ENCODE measurements at places on chromosomes 3 and 15.

GRCh38 chr3:39433642-39434041 is 27.1 kb downstream of the RPSA start:
- DNase-seq: no peak

DNA sequence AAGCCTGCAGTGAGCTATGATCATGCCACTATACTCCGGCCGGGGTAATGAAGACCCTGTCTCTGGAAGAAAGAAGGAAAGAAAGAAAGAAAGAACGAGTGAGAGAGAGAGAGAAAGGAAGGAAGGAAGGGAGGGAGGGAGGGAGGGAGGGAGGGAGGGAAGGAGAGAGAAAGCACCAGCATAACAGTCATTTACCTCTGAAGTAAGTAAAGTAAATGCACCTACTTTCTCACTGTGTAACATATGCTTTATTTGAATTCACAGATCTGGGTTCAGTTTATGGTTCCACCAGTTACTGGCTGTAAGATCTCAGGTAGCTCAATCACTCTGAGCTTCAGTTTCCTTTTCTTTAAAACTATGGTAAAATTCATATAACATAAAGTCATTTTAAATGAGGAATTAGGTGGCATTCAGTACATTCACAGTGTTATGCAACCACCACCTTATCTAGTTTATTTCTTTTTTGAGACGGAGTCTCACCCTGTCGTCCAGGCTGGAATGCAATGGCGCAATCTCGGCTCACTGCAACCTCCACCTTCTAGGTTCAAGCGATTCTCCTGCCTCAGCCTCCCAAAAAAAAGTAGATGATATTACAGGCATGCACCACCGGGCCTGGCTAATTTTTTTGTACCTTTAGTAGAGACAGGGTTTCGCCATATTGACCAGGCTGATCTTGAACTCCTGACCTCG is 16.1 kb upstream of the RAD54L2 start:
- no peak for DNase-seq

DNA sequence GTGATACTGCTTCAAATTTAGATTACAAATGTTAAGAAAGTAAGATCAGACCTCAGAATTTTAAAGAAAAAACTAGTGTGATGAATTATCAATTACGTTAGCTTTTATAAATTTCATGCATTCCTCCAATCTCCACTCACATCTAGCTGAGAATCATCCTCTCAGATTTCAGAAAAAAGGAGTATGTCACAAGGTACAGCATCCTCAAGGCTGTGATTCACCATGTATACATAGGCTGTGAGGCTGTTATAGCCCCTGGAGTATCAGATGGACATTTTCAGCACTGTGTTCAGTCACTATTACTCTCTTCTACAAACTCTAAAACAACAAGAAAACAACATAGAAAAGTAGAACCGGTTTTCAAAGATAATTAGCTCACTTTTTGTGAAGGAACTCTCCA is 214.4 kb downstream of the PCCB start:
- DNase-seq: no peak

DNA sequence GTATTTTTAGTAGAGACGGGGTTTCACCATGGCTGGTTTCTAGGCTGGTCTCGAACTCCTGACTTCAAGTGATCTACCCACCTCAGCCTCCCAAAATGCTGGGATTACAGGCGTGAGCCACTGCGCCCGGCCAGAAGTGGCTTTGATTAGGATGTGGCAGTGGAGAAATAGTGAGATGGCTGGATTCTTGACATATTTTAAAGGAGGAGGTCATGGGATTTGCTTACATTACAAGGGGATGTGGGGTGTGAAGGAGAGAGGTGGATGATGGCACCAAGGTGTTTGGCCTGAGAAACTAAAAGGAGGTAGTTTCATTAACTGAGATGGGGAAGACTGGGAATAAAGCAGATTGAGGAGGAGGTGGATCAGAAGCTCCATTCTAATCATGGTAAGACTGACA is 15.0 kb upstream of the LTF start:
- no peak for DNase-seq

GRCh38 chr3:134362670-134363380 is 11.4 kb downstream of the AMOTL2 start:
- DNase-seq: no peak

DNA sequence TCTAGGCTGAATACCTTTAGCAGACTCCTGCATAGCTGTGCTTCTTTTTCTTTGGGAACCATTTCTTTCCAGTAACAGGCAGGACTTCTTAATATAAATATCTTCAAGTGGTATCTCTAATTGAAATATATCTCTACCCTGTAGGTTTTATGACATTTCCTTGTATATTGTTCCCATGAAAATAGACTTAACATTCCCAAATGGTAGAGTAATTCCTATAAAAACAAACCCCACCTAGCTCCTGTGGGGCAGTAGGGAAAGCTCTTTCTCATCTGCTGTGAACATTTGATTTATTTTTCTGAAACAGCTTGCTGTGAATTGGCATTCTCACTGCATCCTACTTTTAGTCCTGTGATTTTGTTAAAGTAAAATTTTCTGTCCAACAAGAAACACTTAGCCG is 20.8 kb downstream of the SELENOT start:
- DNase-seq: no peak

GRCh38 chr3:71662056-71662455 is 63.1 kb downstream of the EIF4E3 start:
- no peak for DNase-seq

- DNase-seq: no peak
These were observed 123.1 kb downstream of the ZMAT3 start for GRCh38 chr3:178948546-178948945.

GRCh38 chr15:90851940-90852339 is 16.4 kb upstream of the FURIN start:
- no peak for DNase-seq

GRCh38 chr15:40768521-40769273 is 1.1 kb upstream of the C15orf62 start:
- no peak for DNase-seq

Measured in neural progenitor cell (in vitro differentiated cells).